ENCODE measurements at places on chromosomes 7 and 10. TPM values are rescaled to one million over a fixed set of nuclear protein-coding genes. Genes with fewer than 3 reads are reported as not detected.

Gene TAS2R4
- total RNA-seq = 1.9 TPM

Gene C10orf62
- not detected for total RNA-seq

Gene HYAL4
- not detected for total RNA-seq

Gene TMEM60
- total RNA-seq = 11.7 TPM

Gene PILRA
- total RNA-seq = not detected

Gene TMEM176B
- not detected for total RNA-seq

Gene ARHGAP19
- total RNA-seq = 2.6 TPM

Gene NUPR2
- not detected for total RNA-seq

Gene SFRP4
- 95.2 TPM for total RNA-seq

Gene NRCAM
- total RNA-seq = 22.6 TPM

Gene TECTB
- total RNA-seq = under 0.01 TPM

Gene MMRN2
- 6.2 TPM for total RNA-seq

Gene ACSM6
- total RNA-seq = not detected

Gene HACD1
- 12.2 TPM for total RNA-seq

Gene TLX1
- total RNA-seq = not detected

Gene PRKCQ
- not detected for total RNA-seq

All from smooth muscle cell of the pulmonary artery (primary cell).